NCI-H526 (cell line): ENCODE measurements at places on chromosomes 2 and 18.

- no peak for DNase-seq
Measured at GRCh38 chr2:214830794-214831346, 21.4 kb upstream of the BARD1 start.

DNA sequence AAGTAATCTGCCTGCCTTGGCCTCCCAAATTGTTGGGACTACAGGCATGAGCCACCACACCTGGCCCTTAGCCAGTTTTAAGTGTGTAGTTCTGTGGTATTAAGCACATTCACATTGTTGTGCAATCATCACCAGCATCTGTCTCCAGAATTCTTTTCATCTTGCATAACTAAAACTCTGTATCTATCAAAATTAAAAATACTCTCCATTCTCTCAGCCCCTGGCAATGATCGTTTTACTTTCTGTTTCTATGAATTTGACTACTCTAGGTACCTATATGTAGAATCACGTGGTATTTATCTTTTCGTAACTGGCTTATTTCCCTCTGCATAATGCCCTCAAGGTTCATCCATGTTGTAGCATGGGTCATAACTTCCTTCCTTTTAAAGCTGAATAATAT is 45.5 kb upstream of the CAVIN2 start:
- DNase-seq, result no peak

GRCh38 chr18:67232406-67232805 is 284.1 kb downstream of the DSEL start:
- DNase-seq, result no peak

DNA sequence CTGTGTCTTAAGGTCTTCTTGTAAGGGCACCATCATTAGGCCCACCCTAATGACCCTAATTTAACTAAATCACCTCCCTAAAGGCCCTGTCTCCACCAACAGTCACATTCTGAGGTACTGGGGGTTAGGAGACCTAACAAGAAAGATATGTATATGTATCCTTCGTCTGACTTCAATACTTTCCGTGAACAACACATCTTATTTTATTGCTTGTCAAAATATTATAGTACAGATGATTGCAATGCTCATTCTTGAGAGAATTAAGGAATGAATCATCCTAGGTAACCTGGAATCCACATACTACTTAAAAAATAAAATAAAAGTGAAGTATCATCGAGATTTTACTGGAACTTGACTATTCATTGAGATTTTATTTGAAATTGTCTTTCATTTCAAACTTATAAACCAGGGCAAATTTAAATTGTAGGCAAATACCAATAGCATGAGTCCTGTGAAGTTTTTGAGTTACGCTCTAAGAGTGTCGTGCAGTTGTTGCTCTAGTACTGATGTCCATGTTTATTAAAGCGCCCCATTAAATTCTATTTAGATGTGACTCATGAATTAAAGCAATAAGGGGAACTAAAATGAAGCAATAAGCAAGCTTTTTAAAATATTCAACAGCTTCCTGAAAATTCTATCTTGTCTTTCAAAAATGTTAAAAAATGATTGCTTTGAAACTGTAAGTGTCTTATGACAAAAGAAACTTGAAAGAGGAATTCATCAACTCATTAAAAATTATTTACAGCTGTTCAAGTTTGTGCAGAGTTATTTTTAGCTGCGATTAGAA is 40.0 kb downstream of the CCDC102B start:
- no peak for DNase-seq

- DNase-seq, result no peak
Measured at GRCh38 chr18:79581406-79581805, 98.2 kb upstream of the CTDP1 start.

GRCh38 chr2:122062506-122062905 is 307.1 kb downstream of the TSN start:
- no peak for DNase-seq

GRCh38 chr2:101361121-101361520 is 26.2 kb downstream of the CREG2 start:
- DNase-seq, result peak; percentile 32

GRCh38 chr2:159904959-159905305 is 106.9 kb upstream of the CD302 start:
- no peak for DNase-seq

DNA sequence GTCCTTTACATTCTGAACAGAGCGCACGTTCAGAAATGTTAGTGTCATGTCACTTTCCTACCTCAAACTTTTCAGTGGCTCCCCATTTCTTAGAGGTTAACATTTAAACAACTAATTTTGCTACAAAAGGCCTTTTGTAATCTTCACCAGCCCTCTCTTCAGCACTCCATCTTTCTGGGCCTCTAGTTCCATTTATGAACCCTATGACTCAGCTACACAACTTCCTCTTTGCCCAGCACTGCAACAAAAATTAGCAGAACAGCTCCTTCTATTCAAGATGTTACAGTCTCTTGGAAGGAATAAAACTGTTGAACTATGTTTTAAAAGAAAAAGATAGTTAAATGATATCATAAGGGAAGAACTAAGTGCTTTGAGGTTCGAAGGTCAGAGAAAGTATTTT is 139.9 kb downstream of the VWC2L start:
- DNase-seq, result no peak

- DNase-seq, result no peak
Measured at GRCh38 chr18:25237571-25238267, 114.2 kb downstream of the ZNF521 start.

- DNase-seq, result no peak
Measured at GRCh38 chr2:217835931-217836891, 166.6 kb downstream of the TNS1 start.

DNA sequence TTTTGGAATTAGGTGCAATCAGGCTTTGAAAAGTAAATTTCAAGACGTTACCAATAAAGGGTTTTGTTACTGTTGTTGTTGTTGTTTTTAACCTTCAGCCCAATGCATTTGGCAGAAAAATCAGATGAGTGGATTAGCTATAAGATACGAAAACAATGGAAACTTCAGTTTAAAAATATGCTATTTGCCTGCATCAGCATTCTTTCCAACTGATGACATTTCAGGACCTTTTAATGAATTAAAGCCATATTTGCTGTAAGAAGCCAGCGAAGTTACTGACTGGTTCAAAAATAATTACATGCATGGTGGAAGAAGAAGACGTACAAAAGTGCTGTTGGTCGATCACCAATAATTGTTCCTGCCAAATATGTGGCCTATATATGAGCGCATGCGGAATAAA is 639.3 kb upstream of the SOX11 start:
- no peak for DNase-seq

DNA sequence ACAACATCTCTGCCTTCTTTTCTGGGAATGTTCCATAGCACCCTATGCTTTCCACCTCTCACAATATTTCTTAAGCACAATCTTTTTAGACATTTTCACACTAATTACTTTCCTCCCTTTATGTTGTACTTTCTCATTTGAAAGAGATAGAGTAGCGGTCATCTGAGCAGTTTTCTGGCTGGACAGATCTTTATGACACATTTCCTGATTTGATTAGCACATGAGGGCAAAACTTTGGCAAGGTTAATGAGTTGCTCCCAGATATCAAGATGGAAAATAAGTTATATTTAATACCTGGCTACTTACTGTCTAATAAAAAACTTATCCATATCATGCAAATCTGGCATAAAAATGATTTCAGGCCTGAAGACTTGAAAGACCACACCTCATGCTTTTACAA is 723.9 kb downstream of the SOCS6 start:
- DNase-seq, result no peak

DNA sequence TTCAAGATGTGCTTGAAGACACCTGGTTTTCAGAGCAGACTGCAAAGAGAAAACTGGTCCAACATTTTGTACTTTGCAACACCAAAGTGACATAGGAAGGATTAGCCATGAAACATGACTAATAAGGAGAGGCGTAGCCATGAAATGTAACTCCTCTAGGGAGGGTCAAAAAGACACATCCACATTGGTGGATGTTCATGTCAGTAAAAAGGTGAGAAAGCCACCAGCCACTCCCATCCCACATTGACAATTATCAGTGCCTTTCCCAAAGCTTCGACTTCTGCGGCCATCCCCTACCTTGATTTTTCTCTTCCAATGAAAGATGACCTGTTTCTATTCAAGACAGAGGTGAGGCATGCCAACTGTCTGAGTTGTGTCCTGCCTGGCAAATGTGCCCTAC is 223.2 kb downstream of the ALK start:
- no peak for DNase-seq

DNA sequence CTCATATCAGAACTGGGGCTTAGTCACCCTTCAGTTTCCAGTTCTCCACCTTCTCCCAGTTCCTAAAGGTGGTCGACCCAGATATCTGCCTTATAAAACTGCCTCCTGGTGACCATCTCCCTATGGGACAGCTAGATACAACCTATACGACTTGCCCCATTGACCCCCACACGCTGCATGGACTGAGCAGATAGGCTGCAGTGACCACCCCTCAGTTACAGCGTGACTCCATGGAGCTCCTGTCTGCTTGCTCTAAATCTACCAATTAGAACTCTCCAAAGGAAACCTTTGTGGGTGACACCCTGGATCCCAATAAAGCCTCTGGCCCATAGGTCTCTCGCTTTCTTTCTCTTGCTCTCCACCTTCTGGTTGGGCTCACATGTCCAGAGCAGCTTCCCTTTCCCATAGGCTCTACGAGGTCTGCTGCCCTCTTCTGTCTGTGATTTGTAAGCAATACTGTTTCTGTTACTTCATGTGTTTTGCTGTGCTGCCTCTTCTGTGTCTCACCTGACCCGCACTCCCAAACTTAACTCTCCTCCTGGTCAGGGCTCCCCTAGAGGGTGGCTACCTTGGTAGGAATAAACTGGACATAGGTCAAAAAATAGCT is 971.3 kb upstream of the FAM98A start:
- DNase-seq, result peak; percentile 58

GRCh38 chr18:79769698-79770500 is 27.8 kb upstream of the KCNG2 start:
- DNase-seq, result no peak

DNA sequence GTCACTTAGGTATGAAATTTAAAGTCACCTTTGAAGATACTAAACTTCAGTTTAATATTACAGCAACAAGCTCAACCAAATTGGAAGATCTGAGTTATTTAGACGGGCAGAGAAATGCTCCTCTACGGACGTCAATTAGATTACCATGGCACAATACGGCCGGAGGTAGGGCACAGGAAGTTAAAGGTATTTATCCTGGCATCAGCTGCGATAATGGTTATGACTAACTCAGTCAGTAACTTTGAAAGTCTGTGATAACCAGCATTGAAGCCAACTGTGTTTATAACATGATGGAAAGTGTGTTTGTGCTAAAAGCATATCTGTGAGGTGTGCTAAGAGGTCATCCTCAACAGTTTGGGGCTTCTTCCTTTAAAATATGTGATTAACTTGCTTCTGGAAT is 117.3 kb downstream of the WDSUB1 start:
- no peak for DNase-seq

DNA sequence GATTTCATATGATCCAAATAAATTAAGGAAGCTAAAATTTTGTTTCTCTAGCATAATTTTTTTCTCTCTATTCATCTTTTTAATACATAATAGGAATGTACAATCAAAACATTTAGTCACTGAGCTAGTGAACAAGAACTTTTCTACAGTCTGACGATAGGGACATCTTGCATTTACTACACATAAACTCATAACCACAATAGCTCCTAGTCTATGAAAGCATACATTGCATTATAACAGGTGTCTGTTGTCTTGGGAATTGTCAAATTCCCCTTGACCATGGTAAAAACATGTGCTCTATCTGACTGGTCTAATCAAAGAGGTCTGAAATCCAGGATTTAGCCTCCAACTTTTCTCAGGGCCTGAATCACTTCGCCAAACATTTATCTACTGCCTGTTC is 144.8 kb downstream of the FAM124B start:
- no peak for DNase-seq

DNA sequence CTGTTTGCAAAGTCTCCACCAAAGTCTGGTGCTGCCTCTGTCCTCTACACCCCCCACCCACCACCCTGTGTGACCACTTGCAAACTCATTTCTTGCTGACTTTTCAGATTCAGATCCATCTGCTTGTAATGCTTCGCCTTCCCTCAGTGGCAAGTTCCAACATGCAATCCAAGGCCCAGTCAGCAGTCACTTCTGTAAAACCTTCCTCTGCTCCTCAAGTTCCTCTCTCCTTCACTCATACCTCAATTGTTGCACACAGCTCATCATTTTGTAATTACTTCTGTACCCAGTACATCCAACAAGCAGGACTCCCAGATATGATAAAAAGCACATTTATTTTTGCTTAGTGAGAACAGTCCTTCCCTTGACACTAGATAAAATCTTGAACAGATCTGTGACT is 6.5 kb upstream of the LOXHD1 start:
- DNase-seq, result no peak

DNA sequence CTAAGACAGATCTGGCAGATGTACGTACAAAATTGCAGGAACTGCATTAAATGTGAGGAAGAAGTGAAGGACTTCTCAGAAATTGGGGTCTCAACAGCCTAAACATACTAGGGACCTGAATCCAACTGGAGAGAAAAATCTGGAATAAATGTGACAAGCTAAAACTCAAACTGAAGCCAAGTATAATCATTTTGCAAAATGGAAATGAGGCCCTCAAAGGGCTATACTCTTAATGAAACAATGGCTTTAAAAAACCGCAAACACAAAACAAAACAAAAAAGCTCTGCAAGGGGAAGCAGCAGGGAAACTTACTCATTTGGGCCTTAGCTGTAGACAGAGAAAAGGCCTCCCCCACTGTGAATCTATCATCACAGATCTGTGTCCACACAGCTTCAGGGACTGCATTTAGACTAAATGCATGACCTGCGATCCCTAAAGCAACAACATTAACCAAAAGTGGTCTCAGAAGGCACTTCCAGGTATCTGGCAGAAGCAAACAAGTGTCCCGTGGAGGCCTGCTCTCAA is 63.2 kb downstream of the CCBE1 start:
- DNase-seq, result no peak

DNA sequence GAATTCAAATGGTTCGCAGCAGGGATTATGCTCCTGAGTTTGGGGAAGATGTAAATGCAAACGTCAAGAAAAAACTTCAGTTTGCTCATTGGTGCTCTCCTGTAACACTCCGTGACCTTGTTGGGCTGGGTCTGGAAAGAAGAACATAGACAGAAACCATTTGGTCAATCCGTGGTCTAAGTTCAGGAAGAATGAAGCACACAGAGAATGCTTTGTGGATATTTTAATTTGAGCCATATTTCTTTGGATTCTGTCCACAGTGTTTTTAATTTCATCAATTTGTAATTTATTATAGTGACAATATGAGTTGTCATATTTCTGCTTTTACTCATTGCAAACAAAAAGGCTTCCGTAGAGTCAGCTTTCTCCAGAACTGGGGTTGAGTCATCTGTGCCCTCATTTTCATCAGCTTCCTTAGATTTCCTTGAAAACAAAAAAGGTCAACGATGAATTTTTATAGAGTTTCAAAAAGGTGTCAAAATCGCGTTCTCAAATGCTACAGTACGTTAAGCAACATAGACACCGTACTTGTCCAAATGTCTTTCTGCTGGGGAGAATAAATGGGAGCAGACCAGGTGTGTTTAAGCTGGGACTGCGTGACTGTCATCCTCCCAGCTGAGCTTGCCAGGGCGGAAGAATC is 606.4 kb downstream of the RNF144A start:
- DNase-seq, result no peak

- DNase-seq, result no peak
Measured at GRCh38 chr18:5817816-5818215, 77.5 kb downstream of the TMEM200C start.
